A549 treated with dexamethasone at 1 μM for 4 hours (cell line): ENCODE measurements at places on chromosomes 13 and 19. TPM values are rescaled to one million over a fixed set of nuclear protein-coding genes. Genes with fewer than 3 reads are reported as not detected.

CKM gene
- total RNA-seq: 0.08 to 0.09 TPM in 2 of 5 replicates, not detected in the others

IZUMO1 gene
- total RNA-seq: not detected in 5 replicates

ANGPTL8 gene
- total RNA-seq: not detected in 5 replicates

GPR108 gene
- 30.8 to 45.5 TPM (median 42.1 TPM) in 5 replicates for total RNA-seq

ZNF714 gene
- 1.9 to 3.8 TPM (median 3.3 TPM) in 5 replicates for total RNA-seq

DNAAF3 gene
- 3.2 to 7.0 TPM (median 5.7 TPM) in 5 replicates for total RNA-seq

ADGRE1 gene
- total RNA-seq: 4.0 to 5.5 TPM (median 4.6 TPM) in 5 replicates

KLK12 gene
- not detected in 5 replicates for total RNA-seq

PRX gene
- total RNA-seq: 1.2 to 1.3 TPM (median 1.3 TPM) in 5 replicates

ZNF829 gene
- total RNA-seq: 0.31 to 0.73 TPM (median 0.37 TPM) in 5 replicates

TNNT1 gene
- 124 to 145 TPM (median 127 TPM) in 5 replicates for total RNA-seq

CFD gene
- total RNA-seq: 10.1 to 20.7 TPM (median 16.8 TPM) in 5 replicates

KANK3 gene
- total RNA-seq: 5.9 to 7.3 TPM (median 6.7 TPM) in 5 replicates

EDNRB gene
- total RNA-seq: not detected in 5 replicates

FCER2 gene
- total RNA-seq: not detected in 5 replicates

KIR2DL4 gene
- not detected in 5 replicates for total RNA-seq

PDE4A gene
- total RNA-seq: 3.3 to 5.2 TPM (median 4.7 TPM) in 5 replicates

ZNF30 gene
- total RNA-seq: 5.1 to 6.4 TPM (median 5.5 TPM) in 5 replicates

OR1I1 gene
- not detected in 5 replicates for total RNA-seq

CALR3 gene
- total RNA-seq: 0.12 TPM in 1 of 5 replicates, not detected in the others

ALDH16A1 gene
- total RNA-seq: 13.0 to 27.7 TPM (median 23.9 TPM) in 5 replicates

CYP2F1 gene
- total RNA-seq: not detected in 5 replicates

ZNF345 gene
- 0.06 to 0.27 TPM (median 0.10 TPM) in 5 replicates for total RNA-seq

SPRED3 gene
- total RNA-seq: 1.4 to 3.2 TPM (median 2.0 TPM) in 5 replicates

TMEM59L gene
- total RNA-seq: 3.8 to 6.1 TPM (median 5.2 TPM) in 5 replicates

CEP89 gene
- 42.4 to 51.9 TPM (median 48.6 TPM) in 5 replicates for total RNA-seq

LILRB1 gene
- 0.07 to 0.15 TPM in 2 of 5 replicates, not detected in the others for total RNA-seq

EDDM13 gene
- not detected in 5 replicates for total RNA-seq

CLEC17A gene
- not detected in 5 replicates for total RNA-seq

JSRP1 gene
- 0.12 to 1.5 TPM (median 0.53 TPM) in 5 replicates for total RNA-seq

ZNF729 gene
- not detected in 5 replicates for total RNA-seq

SLC7A10 gene
- 0.05 to 0.06 TPM (median 0.05 TPM) in 3 of 5 replicates, not detected in the others for total RNA-seq

KLK15 gene
- total RNA-seq: not detected in 5 replicates

NAPSA gene
- 0.32 to 1.1 TPM (median 0.84 TPM) in 5 replicates for total RNA-seq

IL17D gene
- 1.1 to 1.3 TPM (median 1.1 TPM) in 5 replicates for total RNA-seq

GJB2 gene
- 0.50 to 0.84 TPM (median 0.69 TPM) in 5 replicates for total RNA-seq

DMKN gene
- total RNA-seq: 31.6 to 41.1 TPM (median 36.7 TPM) in 5 replicates

ZNF415 gene
- total RNA-seq: not detected in 5 replicates

ZNF577 gene
- total RNA-seq: 0.06 to 0.13 TPM (median 0.09 TPM) in 4 of 5 replicates, not detected in the other

TARM1 gene
- total RNA-seq: not detected in 5 replicates

C19orf67 gene
- not detected in 5 replicates for total RNA-seq
